Bladder microvascular endothelial cell (primary cell): ENCODE measurements at places on chromosomes 2 and 18. TPM values are rescaled to one million over a fixed set of nuclear protein-coding genes. Genes with fewer than 3 reads are reported as not detected.

The CRYBA2 gene
- not detected in 2 replicates for total RNA-seq

The PROM2 gene
- 0.44 TPM in 1 of 2 replicates, not detected in the other for total RNA-seq

The SERPINB3 gene
- total RNA-seq, result not detected in 2 replicates

The CWC22 gene
- total RNA-seq, result 7.8 and 18.2 TPM in 2 replicates

The LIMS3 gene
- 4.4 and 69.0 TPM in 2 replicates for total RNA-seq

The APOB gene
- total RNA-seq, result under 0.01 and 0.57 TPM in 2 replicates

The SAG gene
- total RNA-seq, result not detected in 2 replicates

The ACMSD gene
- total RNA-seq, result not detected in 2 replicates

The MEIS1 gene
- 1.6 and 25.0 TPM in 2 replicates for total RNA-seq

The ASB18 gene
- 0.25 TPM in 1 of 2 replicates, not detected in the other for total RNA-seq

The NAT8 gene
- total RNA-seq, result not detected in 2 replicates

The TUBB8B gene
- total RNA-seq, result not detected in 2 replicates

The TMEM87B gene
- total RNA-seq, result 15.2 and 75.4 TPM in 2 replicates

The C2orf66 gene
- total RNA-seq, result 0.06 TPM in 1 of 2 replicates, not detected in the other

The ELOA2 gene
- total RNA-seq, result not detected in 2 replicates

The HOXD3 gene
- total RNA-seq, result 7.6 and 16.0 TPM in 2 replicates

The CCDC88A gene
- 25.3 and 72.7 TPM in 2 replicates for total RNA-seq

The AGXT gene
- under 0.01 TPM in 1 of 2 replicates, not detected in the other for total RNA-seq

The GALNT14 gene
- 0.13 and 0.32 TPM in 2 replicates for total RNA-seq

The TRAF3IP1 gene
- total RNA-seq, result 6.6 and 7.8 TPM in 2 replicates

The MC5R gene
- total RNA-seq, result not detected in 2 replicates

The SERPINB10 gene
- not detected in 2 replicates for total RNA-seq

The GAREM1 gene
- 0.16 and 0.63 TPM in 2 replicates for total RNA-seq

The AGBL5 gene
- total RNA-seq, result 10.4 and 13.0 TPM in 2 replicates

The IL36RN gene
- total RNA-seq, result not detected in 2 replicates

The C18orf63 gene
- not detected in 2 replicates for total RNA-seq

The IMP4 gene
- total RNA-seq, result 65.9 and 111 TPM in 2 replicates

The LYG2 gene
- not detected in 2 replicates for total RNA-seq

The CETN1 gene
- not detected in 2 replicates for total RNA-seq

The XDH gene
- not detected in 2 replicates for total RNA-seq

The SIX3 gene
- total RNA-seq, result not detected in 2 replicates

The CGREF1 gene
- 0.65 and 2.3 TPM in 2 replicates for total RNA-seq

The CYBRD1 gene
- 22.2 and 28.8 TPM in 2 replicates for total RNA-seq

The PID1 gene
- total RNA-seq, result 0.16 and 0.76 TPM in 2 replicates

The NLRC4 gene
- not detected in 2 replicates for total RNA-seq

The MPV17 gene
- 32.4 and 55.7 TPM in 2 replicates for total RNA-seq

The UNC80 gene
- 0.13 TPM in 1 of 2 replicates, not detected in the other for total RNA-seq

The TTC32 gene
- 4.0 and 10.0 TPM in 2 replicates for total RNA-seq

The SGPP2 gene
- not detected in 2 replicates for total RNA-seq

The POTEC gene
- not detected in 2 replicates for total RNA-seq

The PSMA8 gene
- total RNA-seq, result not detected in 2 replicates

The AQP12A gene
- not detected in 2 replicates for total RNA-seq

The CCDC74B gene
- 0.65 and 0.94 TPM in 2 replicates for total RNA-seq

The NEU2 gene
- not detected in 2 replicates for total RNA-seq

The HOXD10 gene
- total RNA-seq, result 0.49 and 3.3 TPM in 2 replicates

The CD8B gene
- total RNA-seq, result not detected in 2 replicates

The UGT1A5 gene
- not detected in 2 replicates for total RNA-seq
